ENCODE measurements at places on chromosomes 6 and 20.

DNA sequence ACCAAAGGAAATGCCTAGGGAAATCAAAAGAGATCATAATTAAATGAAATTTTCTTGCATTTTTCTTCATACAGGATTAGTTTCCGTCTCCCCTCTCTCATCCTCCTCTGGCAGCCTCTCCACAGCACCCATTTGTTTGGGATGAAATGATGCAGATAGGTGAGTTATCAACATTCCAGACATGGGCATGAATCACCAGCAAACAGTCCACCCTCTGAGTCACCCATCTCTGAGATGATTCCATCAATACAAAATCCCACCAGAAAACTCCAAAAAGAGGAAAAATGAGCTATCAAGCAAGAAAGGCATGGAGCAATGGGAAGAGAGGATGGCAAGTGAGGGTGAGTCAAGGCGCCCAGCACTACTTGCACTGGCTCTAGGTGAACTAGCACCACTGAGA, 11.4 kb downstream of the MC3R start:
- DNase-seq, result no peak

DNA sequence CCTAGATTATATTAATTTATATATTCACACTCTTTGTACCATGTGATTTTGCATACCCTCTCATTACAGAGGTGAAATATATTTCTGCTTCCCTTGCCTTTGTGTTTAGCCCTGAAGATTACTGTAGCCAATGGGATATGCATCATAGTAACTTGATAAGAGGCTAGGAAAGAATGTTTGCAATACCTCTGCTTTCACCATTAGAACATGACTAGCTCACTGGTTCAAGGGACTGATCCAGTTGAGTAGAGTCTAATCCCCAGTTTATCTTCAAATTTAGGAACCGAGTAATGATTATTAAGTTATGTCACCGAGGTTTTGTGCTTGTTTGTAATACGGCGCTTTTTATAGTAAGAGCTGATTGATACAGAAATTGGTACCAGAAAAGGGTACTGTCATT, 552.6 kb upstream of the GJE1 start:
- no peak for DNase-seq

DNA sequence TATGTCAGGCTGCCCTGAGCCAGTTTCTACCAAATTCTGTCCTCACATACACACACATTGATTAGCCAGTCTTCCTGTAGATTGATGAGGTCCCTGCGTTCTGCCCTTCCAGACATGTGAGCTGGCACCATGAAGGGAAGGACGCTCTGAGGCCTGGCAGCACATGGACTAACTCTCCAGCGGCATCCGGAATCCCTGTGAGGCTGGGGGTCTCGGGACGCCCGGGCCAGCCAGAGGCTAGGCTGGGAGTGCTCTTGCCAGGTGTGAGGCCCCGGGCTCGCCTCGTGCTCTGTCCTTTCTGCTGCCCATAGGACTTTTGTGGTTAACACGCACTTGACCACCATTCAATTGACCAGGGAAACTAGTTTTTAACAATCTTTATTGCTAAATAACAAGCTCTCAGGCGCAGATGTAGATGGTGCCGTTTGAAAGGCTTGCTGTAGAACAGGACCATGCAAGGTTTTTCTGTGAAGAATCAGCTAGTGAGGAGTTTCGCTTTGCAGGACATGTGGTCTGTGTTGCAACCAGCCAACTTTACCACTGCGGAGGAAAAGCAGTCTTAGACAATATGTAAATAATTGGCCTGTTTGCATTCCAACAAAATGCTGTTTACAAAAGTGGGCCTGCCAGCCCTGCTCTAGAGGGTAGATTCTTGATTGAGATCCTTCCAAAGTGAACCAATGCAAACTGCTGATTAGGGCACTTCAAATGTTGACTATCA, 29.3 kb downstream of the FOXF2 start:
- DNase-seq, result no peak

DNA sequence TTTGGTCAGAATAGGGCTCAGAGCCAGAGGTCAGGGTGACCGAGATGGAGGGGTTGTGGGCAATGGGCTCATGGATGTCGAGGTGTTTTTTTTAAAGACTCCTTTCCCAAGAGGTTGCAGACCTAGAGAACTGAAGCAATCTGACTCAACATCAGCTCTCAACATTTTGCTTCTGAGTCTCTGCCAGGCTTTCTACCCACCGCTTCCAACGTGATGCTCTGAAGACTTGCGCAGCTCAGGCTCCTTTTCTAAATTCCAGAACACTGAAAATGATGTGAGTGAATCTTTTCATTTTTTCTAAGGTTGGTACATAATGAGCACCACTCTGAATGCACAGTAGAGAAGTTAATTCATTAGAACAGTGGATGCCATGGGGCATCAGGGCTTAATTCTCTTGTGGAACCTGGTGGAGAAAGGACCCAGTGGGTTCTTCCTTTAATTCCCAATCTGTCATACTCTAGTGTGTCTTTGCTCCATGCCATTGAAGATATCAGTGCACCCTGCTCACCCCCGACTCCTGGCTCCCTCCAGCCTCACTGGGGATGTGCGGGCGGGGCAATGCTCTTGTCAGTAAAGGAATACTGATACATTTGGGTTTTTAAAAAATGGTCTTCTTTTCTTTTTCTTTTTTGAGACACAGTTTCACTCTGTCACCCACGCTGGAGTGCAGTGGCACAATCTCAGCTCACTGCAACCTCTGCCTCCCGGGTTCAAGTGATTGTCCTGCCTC, 17.0 kb upstream of the KIF13A start:
- DNase-seq, result no peak

GRCh38 chr6:3035397-3035796, 32.9 kb upstream of the RIPK1 start:
- no peak for DNase-seq

GRCh38 chr6:139540276-139540675, 165.8 kb upstream of the CITED2 start:
- DNase-seq, result no peak

GRCh38 chr20:45781391-45781931, 10.2 kb downstream of the WFDC3 start:
- DNase-seq, result no peak

DNA sequence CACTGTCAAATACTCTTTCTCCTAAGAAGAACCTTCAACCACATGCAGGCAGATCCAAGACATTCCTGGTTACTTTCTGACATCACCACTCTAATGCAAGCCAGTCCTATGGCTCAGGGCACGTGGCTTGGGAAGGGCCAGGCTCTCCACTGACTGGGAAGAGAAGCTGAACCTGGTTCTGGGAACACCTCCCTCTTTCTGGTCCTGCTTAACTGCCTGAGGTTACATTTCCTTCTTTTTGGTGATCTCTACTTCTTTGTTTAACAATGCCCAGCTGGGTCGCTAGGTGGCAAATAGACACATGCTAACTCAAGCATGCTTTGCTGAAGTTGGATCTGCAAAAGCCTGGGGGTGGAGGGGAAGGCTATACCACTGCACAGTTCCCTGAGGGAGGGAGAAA, 249.8 kb downstream of the GMDS start:
- DNase-seq, result no peak

- no peak for DNase-seq
Observed at GRCh38 chr6:84019842-84020211, 13.7 kb upstream of the MRAP2 start.

DNA sequence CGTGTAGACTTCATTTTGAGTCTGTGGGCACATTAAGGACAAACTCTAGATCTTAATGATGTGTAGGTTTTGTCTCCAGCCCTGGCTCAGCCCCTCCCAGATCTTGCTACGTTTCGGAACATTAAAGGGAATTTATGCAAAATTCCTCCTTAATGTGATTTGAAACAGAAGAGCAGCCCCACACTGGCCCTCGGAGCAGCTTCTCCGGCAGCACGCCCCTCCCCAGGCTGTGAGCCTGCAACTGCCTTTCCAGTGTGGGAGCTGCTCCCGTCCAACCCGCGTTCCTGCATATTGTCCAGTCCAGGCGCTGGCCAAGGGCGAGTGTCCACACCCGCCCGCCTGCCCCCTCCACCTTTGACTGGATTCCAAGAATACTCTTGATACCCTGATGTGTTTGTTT, 257.2 kb downstream of the TAF4 start:
- no peak for DNase-seq

DNA sequence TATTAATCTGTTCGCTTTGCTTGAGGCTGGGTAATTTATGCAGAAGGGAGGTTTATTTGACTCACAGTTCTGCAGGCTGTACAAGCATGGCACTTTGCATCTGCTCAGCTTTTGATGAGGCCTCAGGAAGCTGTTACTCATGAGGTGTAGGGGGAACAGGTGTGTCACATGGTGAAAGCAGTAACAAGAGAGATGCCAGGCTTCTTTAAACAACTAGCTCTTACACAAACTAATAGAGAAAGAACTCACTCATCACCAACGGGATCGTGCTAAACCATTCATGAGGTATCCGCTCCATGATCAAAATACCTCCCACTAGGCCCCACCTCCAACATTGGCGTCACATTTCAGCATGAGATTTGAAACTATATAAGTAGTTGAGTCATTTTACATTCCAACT, 34.4 kb upstream of the GCLC start:
- no peak for DNase-seq

DNA sequence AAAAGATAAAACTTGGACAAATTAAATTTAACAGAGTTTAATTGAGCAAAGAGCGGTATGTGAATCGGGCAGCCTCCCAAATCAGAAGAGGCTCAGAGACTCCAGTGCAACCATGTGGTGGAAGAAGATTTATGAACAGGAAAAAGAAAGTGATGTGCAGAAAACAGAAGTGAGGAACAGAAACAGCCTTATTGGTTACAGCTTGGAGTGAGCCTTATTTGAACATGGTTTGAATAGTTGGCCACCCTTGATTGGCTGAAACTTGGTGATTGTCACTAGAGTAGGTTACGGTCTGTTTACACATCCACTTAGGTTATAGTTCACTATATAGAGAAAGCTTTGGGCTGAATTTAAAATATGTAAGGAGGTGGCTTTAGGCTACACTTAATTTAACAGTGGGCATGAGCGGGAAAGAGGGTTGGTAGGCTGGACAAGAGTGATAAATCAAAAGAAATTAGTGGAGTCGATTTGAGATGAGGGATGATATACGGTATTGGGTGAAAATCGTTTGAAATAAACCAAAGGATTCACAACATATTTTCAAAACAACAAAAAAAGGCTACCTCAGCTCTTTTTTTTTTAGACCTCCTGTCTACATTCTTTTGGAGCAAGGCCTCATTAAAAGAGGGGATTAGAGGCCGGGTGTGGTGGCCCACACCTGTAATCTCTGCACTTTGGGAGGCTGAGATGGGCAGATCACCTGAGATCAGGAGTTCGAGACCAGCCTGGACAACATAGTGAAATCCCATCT, 84.3 kb upstream of the PREP start:
- DNase-seq, result no peak

DNA sequence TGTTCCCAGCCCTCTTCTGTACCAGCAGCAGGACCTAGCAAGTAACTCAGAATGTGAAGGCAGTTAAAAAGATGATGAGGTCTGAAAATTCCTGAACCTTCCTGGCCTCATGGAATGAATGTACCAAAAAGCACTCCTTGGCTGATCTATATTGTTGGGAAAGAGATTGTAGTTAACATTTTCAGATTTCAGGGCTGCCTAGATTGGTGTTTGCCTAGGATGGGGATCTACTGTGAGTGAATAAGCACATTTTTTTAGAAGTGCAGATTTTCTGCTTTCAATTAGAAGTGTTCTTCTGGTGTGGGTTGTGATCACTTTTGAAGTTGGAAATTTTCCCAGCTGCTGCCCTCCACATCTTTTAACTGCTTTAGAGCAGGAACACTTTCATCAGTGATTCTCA, 6.2 kb downstream of the MYLIP start:
- no peak for DNase-seq

- no peak for DNase-seq
Observed at GRCh38 chr6:139080255-139080920, 51.8 kb downstream of the ABRACL start.

GRCh38 chr20:31681128-31681727, 41.4 kb downstream of the BCL2L1 start:
- DNase-seq, result no peak

GRCh38 chr6:20458027-20458894, 56.6 kb downstream of the E2F3 start:
- no peak for DNase-seq

DNA sequence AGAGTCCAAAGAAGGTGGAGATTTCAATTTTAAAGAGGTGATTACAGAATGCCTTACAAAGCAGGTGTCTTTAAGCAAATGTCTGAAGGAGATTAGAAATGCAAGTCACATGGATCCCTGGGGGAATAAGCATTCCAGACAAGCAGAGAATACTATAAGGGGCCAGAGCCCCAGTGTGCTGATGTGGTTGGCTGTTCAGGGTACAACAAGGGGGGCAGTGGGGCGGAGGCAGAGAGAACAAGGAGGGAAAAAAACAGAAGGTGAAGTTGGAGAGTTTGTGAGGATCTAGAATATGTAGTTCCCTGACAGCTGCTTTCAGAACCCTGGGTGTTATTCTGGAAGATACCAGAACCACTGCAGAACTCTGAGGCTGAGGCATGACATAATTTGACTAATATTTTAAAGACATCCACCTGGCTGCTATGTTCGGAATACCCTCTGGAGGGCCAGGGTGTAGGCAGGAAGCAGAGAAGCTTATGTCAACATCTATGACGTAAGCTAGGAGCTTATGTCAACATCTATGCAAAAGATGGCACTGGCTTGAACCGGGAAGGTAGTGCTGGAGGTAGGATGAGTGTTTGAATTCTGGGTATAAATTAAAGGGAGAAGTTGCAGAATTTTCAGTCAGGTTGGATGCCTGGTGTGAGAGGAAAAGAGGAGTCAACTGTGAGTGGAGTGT, 276.3 kb upstream of the AGPAT4 start:
- no peak for DNase-seq

DNA sequence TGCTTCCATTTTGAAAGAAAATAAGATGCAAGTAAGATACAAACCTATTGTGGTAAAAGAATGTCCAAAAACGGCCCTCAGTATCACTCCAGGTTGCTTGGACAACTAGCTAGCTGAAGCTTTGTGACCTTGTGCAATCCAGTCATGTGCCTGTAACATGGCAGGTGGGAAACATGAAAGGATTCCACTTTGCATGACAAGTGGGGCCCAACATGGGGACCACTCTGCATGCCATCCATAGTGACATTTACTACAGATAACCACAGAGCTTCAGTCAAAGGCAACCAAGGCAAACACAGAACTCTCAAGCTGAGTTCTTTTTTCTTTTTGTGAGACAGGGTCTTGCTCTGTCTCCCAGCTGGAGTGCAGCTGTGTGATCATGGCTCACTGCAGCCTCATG, 15.8 kb upstream of the FBXO9 start:
- DNase-seq, result no peak

Measured in glomerular endothelial cell (primary cell).